ENCODE measurements at places on chromosomes 2 and 18. TPM values are rescaled to one million over a fixed set of nuclear protein-coding genes. Genes with fewer than 3 reads are reported as not detected.

PKDCC gene
- 48.9 TPM for total RNA-seq

MARCO gene
- total RNA-seq = 1.7 TPM

DNA sequence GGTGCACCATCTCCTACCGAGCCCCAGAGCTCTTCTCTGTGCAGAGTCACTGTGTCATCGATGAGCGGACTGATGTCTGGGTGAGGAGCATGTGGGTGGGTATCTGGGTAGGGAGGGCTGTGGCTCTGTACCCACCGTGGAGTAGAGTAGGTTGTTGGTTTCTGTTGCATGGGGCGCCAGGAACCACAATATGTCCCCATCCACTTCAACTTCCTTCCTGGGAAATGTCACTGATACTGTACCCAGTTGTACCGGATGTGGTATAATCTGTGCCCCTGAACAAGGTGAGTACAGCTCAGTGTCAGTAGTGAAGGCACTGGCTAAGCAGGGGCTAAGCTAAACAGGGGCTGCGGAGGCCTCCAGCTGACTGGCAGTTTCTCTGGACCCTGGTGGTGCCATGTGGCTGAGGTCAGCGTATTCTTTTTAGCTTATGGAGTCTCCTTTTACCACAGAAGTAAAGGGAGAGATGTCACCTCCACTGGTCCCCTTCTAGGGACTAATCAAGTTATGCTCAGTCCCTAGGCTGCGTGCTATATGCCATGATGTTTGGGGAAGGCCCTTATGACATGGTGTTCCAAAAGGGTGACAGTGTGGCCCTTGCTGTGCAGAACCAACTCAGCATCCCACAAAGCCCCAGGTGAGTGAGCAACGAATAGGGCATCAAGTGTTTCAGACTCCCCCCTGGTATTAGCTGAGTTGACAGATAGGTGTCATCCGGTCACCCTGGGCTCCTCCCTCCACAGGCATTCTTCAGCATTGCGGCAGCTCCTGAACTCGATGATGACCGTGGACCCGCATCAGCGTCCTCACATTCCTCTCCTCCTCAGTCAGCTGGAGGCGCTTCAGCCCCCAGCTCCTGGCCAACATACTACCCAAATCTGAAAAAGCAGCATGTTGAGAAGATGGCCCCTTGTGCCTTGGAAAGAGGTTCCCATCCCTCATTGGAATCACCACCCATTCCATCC is 2.7 kb downstream of the STK16 start:
- DNase-seq = no peak

- DNase-seq = no peak
Measured at GRCh38 chr2:233331536-233331935, 22.8 kb upstream of the DGKD start.

CCDC148 gene
- 1.2 TPM for total RNA-seq

DNA sequence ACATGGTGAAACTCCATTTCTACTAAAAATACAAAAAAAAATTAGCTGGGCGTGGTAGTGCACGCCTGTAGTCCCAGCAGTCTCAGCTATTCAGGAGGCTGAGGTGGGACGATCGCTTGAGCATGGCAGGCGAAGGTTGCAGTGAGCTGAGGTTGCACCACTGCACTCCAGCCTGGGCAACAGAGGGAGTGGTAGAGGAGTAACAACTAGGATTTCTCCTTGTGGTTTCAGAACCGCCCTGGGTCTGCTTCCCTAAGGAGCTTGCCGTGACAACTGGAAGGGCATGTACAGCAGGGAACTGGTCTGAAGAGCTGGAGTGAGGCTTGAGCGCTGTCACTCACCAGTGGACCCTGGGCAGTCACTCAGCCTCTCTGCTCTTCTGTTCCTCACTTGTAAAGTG is 29.1 kb downstream of the REEP1 start:
- DNase-seq = no peak

DUSP11 gene
- 41.3 TPM for total RNA-seq

DNA sequence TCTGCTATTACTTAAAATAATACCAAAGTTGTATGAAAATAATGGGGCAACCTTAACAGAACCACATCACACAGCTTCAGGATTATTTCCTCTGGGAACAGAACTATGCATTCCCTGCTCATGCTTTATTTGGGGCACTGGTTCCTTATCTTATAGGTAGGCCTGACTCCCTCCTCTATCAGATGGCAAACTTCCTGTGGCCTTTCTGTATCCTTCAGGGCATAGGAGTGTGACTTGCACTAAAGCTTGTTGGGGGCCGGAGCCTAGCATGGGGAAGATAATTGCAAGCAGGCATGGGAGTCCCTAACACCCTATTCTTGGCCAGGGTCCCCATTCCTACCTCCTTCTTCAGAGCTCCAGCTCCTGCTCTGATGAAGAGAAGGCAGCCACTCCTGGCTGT is 167.2 kb upstream of the SERTAD2 start:
- DNase-seq = no peak
